ENCODE measurements at places on chromosomes 4 and X. TPM values are rescaled to one million over a fixed set of nuclear protein-coding genes. Genes with fewer than 3 reads are reported as not detected.

The KLF8 gene
- 1.4 TPM for total RNA-seq

- no peak for DNase-seq
Observed at GRCh38 chrX:64230123-64230970, at the start of gene ASB12. Gene ASB12, minus strand, starts transcription at chrX:64230607. Its CDS starts 4,957 bp downstream, at chrX:64225650.

DNA sequence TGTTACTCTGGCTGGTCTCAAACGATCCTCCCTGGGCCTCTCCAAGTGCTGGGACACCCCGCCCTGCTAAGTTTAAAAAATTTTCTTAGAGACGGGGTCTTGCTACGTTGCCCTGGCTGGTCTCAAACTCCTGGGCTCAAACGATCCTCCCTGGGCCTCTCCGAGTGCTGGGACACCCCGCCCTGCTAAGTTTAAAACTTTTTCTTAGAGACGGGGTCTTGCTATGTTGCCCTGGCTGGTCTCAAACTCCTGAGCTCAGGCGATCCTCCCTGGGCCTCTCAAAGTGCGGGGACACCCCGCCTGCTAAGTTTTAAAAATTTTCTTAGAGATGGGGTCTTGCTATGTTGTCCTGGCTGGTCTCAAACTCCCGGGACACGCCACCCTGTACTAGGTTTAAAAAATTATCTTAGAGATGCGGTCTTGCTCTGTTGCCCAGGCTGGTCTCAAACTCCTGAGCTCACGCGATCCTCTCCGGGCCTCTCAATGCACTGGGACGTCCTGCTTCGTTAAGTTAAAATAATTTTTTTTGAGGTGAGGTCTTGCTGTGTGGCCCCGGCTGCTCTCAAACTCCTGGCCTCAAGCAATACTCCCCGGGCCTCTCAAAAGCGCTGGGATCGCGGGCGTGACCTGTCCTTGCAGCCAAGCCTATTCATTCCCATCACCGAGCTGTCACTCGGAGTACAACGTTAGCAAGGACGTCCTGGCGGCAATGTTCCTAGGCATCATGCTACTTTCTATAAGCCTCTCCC lies 1.1 kb downstream of the SLC25A6 start:
- no peak for DNase-seq

The COL25A1 gene
- not detected for total RNA-seq

- no peak for DNase-seq
Observed at GRCh38 chr4:147057611-147058190, 112.0 kb upstream of the TTC29 start.
